ENCODE measurements at places on chromosomes 1 and 21. TPM values are rescaled to one million over a fixed set of nuclear protein-coding genes. Genes with fewer than 3 reads are reported as not detected.

LAD1 gene
- polyA plus RNA-seq = 11.8 TPM

GRCh38 chr1:25031966-25032667, 102.0 kb upstream of the RUNX3 start:
- peak; percentile 53 for DNase-seq

DNA sequence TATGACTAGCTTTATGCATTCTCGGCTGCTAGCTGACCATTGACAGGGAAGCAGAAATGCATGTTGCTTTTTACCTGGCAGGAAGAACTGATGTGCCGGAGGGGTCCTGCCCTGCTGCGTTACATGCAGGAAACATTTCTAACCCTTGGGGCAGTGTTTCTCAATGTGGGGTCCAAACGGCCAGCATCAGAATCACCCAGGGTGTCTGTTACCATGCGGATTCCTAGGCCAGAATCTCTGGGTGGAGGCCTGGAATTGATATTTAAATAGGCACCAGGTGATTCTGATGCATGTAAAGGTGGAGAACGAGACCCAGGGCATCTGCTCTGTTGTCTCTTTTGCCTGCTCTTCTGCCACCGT, 182.7 kb downstream of the PCP4 start:
- DNase-seq = no peak

GRCh38 chr1:101216623-101217022, 20.2 kb upstream of the S1PR1 start:
- DNase-seq = no peak

DNA sequence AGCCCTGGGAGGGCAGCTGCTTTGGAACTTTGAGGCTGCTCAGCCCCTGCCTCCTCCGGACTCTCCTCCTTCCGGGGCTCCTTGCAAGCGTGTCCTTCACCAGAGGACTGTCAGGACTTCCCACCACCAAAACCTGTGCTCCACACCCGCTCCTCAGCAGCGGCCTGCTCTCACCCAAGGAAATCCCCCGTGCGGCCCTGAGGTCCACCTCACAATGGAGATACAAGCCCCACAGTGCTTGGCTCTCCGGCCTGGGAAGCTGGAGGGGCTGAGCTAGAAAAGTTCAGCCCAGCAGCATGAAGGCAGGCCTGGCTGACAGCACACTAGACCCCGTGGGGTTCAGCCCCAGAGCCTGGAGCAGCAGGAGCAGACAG, 33.6 kb downstream of the PGBD5 start:
- no peak for DNase-seq

GRCh38 chr1:93440272-93440671, 7.6 kb upstream of the FNBP1L start:
- DNase-seq = no peak

DNA sequence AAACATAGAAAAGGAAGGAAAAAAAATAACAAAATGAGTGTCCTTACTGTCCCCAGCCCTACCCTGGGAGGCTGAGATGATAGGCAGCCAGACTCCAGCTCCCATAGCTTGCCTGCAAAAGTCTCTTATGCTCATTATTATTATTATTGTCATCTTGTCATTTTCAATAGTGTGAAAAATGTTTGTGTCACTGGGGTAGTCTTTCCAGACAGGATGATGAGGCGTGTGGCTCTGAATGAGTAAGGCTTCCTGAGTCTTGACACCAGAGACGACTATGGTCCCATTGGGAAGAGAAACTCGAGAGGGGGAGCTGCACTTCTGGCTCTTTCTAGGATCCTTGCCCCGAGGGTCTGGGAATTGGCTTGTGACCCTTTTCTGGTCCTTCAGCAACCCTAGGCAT, 1.1 kb upstream of the CYB561D1 start:
- no peak for DNase-seq

DNA sequence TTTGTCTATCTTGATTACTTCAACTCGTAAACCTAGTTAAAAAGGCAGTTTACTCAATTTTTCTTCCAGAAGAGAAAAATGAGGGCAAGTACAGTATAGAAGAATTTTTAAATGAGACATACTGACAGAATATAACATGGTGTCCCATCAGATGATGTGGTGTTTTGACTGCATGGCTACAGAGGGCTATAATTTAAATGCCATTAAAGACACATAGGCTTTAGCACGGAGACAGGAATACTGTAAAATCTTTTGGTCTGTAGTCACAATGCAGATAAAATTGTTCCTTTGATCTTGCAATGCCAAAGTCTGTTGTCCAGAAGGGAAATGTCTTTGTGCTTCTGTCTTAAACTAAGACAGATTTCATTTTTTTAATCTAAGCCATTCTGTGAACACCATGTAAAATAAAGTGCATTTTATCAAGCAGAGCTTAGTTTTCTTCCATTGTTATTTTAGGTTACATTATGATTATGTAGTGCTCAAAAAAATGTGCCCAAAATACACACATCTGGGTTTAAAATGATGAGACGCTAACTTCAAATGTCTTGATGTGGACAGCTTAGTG, 249.6 kb downstream of the PTPRC start:
- DNase-seq = no peak
